ENCODE measurements at places on chromosomes 2 and 18. TPM values are rescaled to one million over a fixed set of nuclear protein-coding genes. Genes with fewer than 3 reads are reported as not detected.

The PJVK gene
- polyA plus RNA-seq: 5.0 TPM

The LTBP1 gene
- polyA plus RNA-seq: 1.7 TPM

The ABHD1 gene
- 0.27 TPM for polyA plus RNA-seq

The PARD6G gene
- polyA plus RNA-seq: 0.99 TPM

The IL37 gene
- not detected for polyA plus RNA-seq

The HOXD9 gene
- polyA plus RNA-seq: 1.1 TPM

The SP3 gene
- polyA plus RNA-seq: 16.6 TPM

GRCh38 chr2:207200136-207200535, 34.4 kb upstream of the KLF7 start:
- DNase-seq: no peak

- no peak for DNase-seq
These were observed 472.0 kb upstream of the ETAA1 start for GRCh38 chr2:66925128-66925527.

DNA sequence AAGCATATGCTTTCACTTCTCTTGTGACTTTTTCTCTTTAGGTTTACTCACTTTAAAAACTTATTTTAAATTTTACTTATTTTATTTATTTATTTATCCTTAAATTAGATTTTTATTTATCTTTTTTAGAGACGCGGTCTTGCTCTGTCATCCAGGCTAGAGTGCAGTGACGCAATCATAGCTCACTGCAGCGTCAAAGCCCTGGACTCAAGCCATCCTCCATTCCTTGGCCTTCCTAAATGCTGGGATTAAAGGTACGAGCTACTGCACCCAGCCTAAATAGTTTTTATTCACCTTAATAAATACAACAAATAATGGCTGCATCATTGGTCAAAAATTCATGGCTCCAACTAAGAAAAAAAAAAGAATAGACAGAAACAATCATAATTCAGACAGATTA, 415.7 kb upstream of the FIGN start:
- DNase-seq: no peak

- DNase-seq: no peak
These were observed 60.4 kb downstream of the WDSUB1 start for GRCh38 chr2:159226059-159226461.

DNA sequence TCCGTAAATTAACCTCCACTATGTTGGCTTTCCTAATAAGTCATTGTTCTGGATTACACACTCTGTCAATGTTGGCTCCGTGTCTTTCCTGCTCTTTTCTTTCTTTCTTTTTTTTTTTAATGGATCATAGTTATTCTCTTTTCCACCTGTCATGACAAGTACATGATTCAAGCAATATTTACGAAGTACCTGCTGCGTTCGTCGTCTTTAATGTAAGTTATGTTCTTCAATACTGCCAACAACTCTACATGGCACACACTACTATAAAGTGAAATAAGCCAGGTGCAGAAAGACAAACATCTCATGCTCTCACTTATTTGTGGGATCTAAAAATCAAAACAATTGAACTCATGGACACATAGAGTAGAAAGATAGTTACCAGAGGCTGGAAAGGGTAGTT, 239.1 kb downstream of the SCG2 start:
- no peak for DNase-seq

- DNase-seq: no peak
These were observed 882.5 kb downstream of the SLC4A3 start for GRCh38 chr2:220509966-220510365.

DNA sequence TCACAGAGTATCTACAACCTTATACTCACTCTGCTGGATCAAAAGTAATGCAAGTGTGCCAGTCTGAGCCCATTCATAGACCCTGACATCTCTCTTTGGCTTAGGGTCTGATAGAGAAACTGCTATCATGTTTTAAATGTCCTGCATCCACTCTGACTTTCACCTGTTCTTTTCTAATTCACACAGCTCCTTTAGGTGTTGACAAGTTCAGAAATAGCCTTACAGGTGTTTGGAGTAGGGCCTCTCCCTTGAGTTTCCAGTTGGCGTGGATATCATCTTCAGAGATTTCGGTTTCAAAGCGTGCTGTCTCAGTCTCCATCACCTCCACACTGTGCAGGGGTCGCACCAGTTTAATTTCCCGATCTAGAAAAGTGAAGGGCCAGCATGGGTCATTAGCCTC, 150.3 kb downstream of the PLEKHA3 start:
- DNase-seq: no peak

DNA sequence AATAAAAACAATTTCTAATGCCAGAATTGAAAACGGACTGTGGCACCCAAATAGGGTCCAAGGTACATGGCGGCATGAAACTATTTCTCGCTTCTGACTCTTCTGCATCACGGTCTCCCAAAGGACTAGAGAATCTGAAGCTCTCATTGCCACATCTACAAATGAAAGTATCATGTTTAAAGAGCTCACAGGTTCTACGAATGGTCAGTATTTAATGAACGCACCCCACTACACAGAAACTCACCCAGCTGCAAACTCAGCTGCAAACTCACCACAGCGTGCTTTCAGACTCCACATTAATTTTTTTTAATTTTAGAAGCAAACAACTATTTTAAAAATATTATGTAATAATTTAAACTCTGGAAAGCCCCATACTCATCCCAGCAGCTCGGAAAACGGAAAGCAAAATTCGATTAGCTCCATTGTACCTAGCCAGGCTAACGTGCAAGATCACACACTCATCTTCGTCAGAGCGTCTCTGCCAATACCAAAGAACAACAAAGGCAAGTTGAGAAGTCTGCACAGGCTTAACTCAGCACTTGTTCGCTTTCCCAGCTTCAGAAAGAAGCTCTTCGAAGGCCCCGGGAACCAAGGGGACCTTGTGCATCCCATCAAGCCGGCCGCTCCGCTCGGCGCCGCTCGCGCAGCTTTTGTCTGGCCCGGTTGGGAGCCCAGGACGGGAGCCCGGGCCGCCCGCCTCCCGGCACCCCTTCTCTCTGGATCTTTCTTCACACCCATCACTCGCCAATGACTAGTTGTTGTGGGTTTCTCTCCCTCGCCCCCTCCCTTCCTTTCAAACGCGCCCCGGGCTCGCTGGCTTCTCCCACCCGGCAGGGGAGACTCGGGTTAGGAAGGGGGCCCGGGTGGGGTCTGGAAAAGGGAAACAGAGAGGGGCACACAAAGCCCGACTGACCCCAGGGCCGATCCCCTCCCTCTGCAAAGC, 785 bp downstream of the CLASP1 start:
- peak; percentile 77 for DNase-seq

DNA sequence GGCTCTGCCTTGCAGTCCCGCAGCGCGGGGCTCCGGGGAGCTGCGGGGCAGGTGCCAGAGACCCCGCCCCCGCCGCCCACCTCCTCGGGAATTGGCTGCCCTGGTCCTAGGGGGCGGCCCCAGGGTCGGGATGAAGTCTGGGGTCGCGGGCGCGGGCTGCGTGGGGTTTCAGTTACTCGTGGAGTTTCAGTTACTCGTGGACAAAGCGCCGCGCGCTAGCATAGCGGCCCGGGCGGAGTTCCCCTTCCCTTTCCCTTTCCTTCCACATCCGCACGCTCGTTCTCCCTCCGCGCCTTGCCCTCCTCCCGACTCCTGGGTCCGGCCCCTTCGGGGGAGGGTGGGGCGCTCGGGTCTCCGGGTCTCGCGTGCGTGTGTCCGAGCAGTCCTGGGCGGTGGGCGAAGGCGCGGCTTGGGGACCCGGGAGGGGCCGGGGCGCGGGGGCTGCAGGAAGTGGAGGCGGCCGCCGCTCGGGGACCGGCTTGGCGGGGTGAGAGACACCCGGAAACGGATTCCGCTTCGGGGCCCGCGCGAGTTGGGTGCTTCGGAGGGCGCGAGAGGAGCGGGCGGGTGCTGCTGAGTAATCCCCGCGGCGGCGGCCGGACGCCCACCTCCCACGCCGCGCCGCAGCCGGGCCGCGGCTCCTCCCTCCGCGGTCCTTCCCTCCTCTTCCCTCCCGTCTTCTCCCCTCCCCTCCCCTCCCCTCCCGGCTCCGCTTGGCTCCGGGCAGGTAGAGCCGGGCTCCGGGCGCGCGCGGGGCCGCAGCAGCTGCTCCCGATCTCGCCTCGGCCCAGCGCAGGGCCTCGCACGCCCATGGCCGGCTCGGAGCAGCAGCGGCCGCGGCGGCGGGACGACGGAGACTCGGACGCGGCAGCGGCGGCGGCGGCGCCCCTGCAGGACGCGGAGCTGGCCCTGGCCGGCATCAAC, at the start of gene TTC39C:
TSS of gene TTC39C (plus strand) at position 693 of the 924 bp plus-strand sequence. CDS start at position 811, 118 bp downstream.
- peak; percentile 86 for DNase-seq

DNA sequence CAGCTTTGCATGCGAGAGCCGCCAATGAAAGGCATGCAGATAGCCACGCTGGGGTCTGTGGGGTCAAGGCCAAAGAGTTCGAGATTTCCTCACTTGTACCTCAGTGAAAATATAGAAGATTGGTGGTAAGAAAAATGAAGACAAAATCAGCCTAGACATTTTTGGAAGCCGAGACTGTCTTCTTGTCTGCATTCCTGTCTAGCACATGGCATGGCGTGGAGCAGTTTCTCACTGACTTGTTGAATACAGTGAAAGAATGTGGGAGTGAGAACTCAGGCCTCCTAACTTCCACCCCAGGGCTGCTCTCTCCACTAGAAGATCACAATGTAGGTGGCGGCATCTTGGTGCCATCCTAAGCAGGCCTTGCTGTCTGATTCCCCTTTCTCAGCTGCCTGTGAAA, 740.8 kb upstream of the HS6ST1 start:
- DNase-seq: no peak

GRCh38 chr2:237604960-237605359, 14.4 kb upstream of the RAB17 start:
- no peak for DNase-seq

DNA sequence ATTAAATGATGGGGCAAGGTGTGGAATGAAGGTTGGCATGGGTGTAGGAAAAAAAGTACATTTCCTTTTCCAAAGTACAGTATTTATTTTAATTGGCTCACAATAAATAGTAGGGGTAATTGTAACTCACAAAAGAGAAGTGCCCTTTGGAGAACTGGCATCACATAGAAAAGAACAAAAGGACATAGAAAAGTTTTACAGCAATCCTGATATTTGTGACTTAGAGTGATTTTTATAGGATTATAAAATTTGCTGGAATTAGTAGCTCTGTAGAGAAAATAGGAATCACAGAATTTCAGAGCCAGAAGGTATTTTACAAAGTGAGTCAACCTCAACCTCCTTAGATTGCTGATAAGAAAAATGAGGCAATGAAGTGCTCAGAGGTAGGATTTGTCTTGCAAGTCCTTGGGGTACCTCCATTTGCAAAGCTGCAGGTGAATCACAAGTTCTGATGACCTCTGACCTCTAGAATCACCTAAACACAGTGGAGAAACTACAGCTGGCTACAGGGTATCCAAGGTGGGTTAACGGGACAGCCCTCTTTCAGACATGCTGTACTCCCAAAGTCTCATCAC, 133.6 kb downstream of the SOCS6 start:
- no peak for DNase-seq

DNA sequence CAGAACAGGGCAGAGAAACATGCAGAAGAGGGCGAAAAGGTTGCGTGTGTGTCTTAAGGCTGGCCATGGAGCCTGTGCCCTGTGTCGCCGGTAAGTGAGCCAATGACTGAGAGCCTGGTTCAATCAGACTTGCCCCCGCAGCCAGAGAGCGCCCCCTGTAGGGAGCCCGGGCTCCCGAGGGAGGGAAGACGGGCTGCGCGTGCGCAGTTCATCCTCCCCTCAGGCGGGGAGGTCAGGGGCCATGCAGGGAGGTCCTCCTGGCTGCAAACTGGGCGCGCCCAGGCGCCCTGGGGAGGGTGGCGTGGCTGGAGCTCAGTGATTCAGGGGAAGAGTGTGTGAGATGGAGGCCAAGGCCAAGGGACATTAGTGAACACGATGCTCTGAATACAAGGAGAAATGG, 276.6 kb downstream of the PHLPP1 start:
- DNase-seq: no peak

GRCh38 chr2:121860758-121861227, 105.3 kb downstream of the TSN start:
- no peak for DNase-seq

- DNase-seq: no peak
These were observed 58.8 kb upstream of the TANK start for GRCh38 chr2:161101406-161101805.

DNA sequence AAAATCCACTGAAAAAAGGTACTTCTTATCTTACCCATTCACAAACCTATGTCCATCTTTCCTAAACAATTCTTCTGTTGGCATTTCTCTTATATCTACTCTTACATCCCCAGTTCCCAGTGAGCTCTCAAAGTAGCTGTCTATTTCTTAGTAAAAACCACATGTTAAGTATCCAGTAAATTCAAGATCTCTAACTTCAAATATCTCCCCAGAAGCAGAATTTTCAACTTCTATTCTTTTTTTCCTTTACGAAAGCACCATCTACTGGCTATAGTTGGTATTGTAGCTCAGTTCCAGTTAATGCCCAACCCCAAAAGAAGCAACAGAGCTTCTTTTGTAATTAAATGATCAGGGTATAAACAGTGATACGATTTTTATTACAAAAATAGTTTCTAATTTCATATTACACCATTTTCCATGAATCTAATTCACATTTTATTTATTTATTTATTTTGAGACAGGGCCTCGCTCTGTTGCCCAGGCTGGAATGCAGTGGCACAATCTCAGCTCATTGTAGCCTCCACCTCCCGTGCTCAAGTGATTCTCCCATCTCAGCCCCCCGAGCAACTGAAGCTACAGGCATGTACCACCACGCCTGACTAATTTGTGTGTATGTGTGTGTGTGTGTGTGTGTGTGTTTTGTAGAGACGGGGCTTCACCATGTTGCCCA, 28.5 kb downstream of the HRH4 start:
- no peak for DNase-seq

GRCh38 chr2:231545105-231545902, 15.1 kb upstream of the NMUR1 start:
- DNase-seq: peak; percentile 51

- no peak for DNase-seq
These were observed 226.3 kb downstream of the CCDC85A start for GRCh38 chr2:56410140-56410539.

- no peak for DNase-seq
These were observed 7.4 kb upstream of the TMEM87B start for GRCh38 chr2:112047537-112048235.

- peak; percentile 91 for DNase-seq
These were observed at the start of gene SNRNP27 for GRCh38 chr2:69893684-69894551. SNRNP27 (plus strand) TSS chr2:69893956; CDS start chr2:69893985, 29 bp downstream.

- no peak for DNase-seq
These were observed 4.4 kb upstream of the ALS2 start for GRCh38 chr2:201785135-201785534.

GRCh38 chr2:179036353-179036905, 13.5 kb downstream of the CCDC141 start:
- no peak for DNase-seq
